ENCODE measurements at places on chromosomes 2 and 18.

DNA sequence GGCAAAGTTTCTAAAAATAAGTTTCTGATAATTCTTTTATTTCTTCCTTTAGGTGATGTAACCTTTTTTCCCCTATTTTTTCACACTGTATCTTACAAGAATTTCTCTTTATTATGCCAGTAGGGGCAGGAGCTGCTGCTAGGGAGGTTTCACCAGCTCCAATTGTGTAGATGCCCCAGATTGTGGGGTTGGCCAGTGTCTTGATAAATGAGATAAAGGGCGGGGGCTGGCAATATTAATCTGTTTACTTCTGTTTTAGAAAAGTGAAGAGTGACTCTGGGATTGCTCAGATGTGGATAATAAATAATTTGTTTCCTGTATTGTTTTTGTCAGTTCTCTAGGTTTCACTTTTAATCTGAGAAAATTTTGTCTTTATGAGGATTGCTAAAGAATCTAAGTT lies 190.4 kb downstream of the MC4R start:
- no peak for DNase-seq

DNA sequence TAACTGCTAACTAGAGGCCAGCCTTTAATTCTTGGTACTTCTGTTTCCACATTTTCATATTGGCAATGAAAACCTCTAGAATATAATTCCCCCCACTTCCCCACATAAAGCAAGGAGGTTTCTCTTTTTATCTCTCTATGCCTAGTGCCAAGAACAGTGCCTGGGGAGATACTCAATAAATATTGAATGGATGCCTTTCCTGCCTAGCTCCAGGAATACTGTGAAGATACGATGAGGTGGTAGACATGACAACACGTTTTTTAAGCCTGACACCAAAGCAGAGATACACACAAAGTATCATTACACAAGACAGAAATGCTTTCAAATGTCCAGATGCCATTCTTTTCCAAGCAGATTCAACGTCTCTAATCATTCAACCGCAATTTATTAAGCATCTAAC lies 535.5 kb downstream of the XIRP2 start:
- DNase-seq = no peak

- DNase-seq = no peak
Measured at GRCh38 chr2:20125164-20125563, 73.7 kb upstream of the LAPTM4A start.

DNA sequence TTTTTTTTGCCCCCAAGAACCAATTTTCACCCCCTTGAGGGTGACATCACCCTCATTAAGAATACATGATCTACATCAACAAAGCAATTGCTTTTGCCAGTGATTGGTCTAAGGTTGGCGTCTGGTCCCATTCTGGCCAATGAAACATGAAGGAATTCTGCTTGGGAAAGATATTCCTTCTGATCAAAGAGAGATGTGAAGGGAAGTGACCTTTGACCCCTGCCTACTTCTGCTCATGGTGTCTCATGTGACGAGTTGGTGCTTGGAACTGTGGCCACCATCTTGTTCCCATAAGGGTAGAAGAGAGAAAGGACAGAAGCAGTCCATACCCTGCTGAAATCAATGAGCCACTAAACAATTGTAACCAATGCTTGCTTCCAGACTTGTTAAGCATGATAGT lies 85.1 kb downstream of the LBH start:
- no peak for DNase-seq

DNA sequence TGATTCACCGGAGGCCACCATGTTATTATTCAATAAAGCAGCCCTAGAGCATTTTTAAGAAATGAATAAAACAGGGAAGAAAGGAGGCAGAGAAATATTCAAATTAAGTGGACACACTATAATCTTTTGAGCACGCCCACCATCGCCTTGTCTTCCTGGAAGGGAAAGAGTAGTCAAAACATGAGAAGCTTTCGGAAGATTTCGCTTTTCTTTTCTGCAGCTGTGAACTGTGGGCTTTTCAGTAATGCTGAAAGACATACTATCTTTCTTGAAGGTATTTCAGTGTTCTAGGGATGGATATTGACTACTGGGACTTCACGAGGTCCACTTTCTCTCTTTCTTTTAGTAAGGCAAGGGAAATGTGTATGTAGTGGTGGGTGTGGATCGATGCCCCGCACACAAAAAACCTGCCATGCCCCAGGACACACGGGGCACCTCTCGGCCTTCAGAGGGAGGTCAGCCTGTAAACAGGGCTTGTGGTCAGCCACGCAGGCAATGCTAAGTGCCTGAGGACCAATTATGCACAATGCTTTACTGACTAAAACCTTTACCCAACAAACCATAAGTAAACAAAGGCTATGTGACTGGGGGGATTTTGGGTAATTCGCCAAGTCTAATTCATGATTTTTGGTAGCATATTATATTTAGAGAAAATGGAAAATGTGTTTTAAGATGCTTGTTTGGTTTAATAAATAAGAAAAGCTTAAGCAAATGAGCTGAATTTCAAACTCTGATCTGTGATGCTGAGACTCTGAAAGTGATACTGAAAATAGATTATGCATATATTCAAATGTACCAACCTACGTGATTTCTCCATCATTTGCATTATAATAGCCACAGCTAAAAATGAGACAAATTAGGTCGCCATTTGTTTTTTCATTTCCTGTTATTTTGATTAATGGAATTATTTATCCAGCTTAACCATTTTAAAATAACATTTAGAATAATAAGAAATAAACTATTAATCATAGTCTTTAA lies 130.5 kb downstream of the ZNF516 start:
- DNase-seq = no peak

- no peak for DNase-seq
Measured at GRCh38 chr2:72894514-72894913, 7.3 kb downstream of the SPR start.

DNA sequence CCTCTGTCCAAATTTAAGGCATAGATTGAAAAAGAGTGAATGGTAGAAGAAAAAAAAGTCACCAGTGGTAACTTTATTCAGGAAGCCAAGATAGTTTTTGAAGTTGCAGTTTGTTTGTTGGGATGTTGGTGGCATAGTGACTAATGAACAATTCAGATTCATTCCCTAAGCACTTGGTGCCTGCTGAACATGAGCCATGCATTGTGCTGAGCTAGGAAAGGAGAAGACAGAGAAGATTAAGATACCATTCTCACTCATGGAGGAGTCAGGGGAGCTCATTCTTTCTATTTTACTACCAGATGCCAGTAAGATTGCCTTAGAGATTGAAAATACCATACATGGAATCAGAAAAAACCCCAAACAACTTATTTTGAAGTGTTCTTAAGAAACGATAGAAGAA lies 25.1 kb downstream of the MEIS1 start:
- no peak for DNase-seq

DNA sequence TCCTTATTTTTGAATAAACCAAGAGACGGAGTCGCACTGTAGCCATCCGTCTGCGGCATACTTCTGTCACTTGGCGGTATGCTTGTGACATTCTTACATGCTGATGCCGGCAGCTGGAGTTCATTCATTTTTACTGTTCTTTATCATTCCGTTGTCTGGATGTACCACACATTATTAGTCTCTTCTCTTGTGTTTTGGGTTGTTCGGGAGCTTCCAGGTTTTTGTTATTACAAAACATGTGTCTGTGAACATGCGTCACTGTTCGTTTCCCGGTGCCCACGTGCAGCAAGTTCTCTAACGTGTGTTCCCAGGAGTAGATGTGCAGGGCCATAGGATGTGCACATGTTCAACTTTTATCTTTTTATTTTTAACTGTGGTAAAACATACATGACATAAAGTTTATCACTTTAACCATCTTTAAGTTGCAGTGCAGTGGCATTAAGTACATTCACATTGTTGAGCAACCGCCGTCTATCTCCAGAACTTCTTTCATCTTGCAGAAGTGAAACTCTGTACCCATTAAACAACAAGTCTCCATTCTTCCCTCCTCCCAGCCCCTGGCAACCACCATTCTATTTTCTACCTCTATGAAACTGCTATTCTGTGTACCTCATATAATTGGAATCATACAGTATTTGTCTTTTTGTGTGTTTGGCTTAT lies 40.1 kb downstream of the MTCL1 start:
- no peak for DNase-seq

GRCh38 chr2:233593201-233593600 lies 24.2 kb upstream of the UGT1A8 start:
- DNase-seq = no peak

DNA sequence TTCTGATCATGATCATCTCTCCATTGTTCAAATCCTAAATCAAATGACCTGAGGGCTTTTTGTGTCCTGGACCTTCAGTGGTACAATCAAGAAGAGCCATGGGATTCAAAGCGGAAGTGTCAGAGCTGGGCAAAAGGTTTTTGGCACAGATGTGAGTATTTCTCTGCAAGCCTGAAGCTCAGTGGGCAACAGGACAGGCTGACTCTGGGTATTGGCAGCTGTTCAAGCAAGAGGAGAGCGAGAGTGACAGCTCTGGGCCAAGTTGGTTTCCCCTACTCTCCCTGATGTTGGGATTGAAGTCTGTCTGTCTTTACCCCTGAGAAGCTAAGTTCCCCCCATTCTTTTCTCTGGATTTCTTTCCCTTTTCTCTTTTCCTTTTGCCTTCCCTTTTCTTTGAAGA lies 33.3 kb downstream of the DSEL start:
- DNase-seq = no peak

GRCh38 chr2:120444691-120445240 lies 98.8 kb downstream of the INHBB start:
- DNase-seq = no peak

DNA sequence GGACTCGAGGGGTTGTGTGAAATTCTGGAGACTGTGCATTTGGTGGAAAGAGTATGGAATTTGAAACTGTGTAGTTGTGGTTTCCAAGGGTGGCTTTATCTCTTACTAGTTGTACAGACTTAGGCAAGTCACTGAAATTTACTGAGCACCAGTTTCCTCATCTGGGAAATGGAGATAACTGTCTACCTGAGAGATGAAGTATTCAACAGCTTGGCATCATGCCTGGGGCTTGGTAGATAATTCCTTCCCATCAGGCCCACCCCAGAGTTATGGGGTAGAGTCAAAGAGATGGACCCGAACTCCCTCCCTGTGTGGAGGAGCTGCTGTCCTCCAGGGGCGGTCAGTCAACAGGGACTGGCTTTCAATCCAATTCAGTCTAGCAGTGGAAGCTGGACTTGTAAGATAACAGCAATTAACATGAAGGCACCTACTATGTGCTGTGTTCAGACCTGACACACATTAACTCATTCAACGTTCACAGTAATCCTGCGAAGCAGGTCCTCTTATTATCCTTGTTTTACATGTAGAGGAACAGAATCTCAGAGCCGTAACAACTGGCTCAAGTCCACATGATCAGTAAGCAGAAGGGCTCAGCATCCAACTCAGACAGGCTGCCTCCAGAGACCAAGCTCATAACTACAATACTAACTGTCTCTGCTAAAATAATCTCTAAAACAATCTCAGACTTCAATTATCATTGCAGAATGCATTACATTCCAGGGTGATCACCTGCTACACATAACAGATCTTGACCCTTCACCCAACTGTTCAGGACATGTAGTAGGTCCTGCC lies 432.1 kb downstream of the LPIN1 start:
- no peak for DNase-seq

DNA sequence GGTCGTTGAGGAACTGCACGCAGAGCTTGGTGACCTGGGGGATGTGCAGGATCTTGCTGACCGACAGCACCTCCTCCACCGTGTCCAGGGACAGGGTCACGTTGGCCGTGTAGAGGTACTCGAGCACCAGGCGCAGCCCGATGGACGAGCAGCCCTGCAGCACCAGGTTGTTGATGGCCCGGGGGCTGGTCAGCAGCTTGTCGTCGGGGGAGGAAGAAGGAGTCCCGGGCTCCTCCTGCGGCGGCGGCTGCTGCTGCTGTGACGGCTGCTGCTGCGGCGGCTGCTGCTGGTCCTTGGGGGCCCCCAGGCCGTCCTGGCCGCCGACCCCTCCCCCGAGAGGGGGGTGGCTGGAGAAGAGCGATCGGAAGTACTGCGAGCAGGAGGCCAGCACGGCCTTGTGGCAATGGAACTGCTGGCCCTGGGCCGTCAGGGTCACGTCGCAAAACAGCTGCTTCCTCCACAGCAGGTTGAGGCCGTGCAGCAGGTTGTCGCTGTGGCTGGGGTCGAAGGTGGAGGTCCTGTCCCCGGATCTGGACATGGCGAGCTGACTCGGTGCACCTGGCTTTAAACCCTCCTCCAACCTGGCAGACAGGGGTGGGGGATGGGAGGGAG lies 2.7 kb downstream of the KLHL14 start:
- no peak for DNase-seq

- DNase-seq = no peak
Measured at GRCh38 chr18:47248604-47249313, 2.7 kb downstream of the SKOR2 start.

DNA sequence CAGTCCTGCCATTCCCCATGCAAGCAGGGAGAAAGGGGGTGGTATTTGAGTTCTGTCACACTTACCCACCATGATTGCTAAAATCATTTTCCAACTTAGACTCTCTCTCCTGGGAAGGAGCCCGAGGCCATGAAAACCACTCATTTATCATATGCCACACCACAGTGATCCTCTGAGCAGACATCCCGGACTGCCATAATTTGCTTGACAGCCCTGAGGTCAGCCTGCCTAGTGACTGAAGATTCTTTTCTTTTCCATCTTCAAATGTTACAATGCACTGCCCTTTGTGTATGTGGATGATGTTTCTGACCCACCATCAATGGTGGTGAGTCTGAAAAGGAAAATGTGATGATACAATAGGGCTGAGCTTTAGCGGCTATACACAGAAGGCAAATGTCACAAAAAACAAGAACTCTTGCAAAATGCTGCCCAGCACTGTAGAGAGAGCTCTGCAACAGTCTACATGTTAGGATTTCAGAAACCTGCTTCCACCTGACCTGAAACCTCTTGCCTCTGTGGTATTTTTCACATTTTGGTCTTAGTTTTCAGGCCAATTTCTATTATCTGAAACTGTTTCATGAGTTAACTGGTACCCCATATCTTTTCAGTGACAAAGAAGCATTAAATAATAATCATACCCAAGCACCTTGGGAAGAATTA lies 272.8 kb downstream of the ZNF385B start:
- no peak for DNase-seq

GRCh38 chr2:68767031-68767961 lies 32.7 kb downstream of the ARHGAP25 start:
- DNase-seq = peak; percentile 59

GRCh38 chr2:100350661-100351185 lies 28.4 kb upstream of the LONRF2 start:
- DNase-seq = no peak

GRCh38 chr18:61575419-61575818 lies 242.2 kb downstream of the CDH20 start:
- DNase-seq = no peak

- no peak for DNase-seq
Measured at GRCh38 chr2:108927405-108927804, 61.6 kb downstream of the EDAR start.

- no peak for DNase-seq
Measured at GRCh38 chr2:62856228-62857040, 150.9 kb downstream of the EHBP1 start.

All from activated T-cell treated with anti-CD3 and anti-CD28 coated beads, Interleukin-2, amount 50 U/mL, for 24 hours (primary cell).